Spleen (tissue), 13 donors: ENCODE measurements at places on chromosomes 11 and 22.

GRCh38 chr11:93359396-93359795 lies 28.9 kb downstream of the DEUP1 start:
- DNase-seq, result no peak

GRCh38 chr11:4095509-4096230 lies 1.1 kb downstream of the RRM1 start:
- DNase-seq, result no peak

- DNase-seq, result no peak
Observed at GRCh38 chr11:116409238-116409637, 363.5 kb downstream of the BUD13 start.

- no peak for DNase-seq
Observed at GRCh38 chr11:35106595-35106994, 32.4 kb upstream of the CD44 start.

GRCh38 chr11:83042964-83043711 lies 28.6 kb downstream of the RAB30 start:
- DNase-seq, result no peak

GRCh38 chr11:69826773-69827172 lies 7.6 kb upstream of the FGF3 start:
- peak; percentile 14 for DNase-seq

- no peak for DNase-seq
Observed at GRCh38 chr11:88320149-88320559, 17.4 kb downstream of the CTSC start.

DNA sequence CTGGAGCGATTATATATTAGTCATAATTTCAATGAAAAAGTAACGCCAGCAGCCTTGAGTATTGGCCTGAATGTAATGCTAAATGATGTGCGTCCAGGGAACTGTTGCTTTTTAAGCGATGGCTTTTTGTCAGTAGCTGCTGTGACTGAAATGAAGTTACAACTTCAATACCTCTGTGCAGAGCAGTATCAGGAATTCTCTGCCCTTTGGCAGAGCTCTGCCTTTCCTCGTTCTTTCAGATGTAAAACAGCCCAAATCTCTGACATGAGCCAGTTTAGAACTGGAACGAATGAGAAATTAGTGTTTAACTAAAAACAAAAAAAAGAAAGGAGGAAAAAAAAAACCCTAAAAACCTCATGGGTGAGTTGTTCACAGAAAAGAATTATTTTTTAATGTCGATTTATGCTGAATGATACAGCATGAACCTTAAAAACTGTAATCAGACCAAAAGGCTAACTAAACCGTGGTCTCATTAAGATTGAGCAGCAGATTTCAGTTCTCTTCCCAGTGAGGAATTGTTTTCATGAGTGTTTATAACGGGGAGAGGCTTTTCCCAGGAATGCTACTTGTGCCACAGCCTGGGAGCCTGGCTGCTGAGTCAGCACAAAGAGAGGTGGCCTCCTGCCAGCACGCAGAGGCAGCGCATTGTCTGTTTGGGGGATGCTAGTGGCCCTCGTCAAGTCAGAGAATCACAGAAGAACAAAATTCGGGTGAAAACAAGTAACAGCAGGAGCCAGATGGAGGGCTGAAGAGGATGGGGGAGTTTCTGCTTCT lies 146.2 kb upstream of the RASSF10 start:
- DNase-seq, result no peak
